ENCODE measurements at places on chromosomes 6 and 20.

DNA sequence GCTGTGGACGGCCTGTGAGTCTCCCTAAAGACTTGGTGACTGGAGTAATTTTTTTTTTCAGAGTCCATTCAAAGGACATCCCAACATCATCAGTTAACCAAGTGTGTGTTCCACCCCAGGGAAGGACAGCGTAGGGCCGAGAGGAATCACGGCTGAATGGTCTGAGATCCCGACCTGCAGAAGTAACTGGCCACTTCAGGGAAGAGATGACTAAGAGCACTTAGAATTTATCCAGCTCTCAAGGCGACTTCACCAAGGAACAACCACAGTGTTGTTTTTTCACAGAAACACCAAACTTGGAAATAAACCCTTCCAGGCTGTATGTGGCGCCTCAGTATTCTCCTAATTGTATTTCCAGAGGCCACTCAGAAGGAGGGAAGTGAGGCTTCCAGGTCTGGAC is 231.6 kb downstream of the FNDC1 start:
- DNase-seq, result no peak

- DNase-seq, result no peak
Observed at GRCh38 chr20:3798908-3799248, 2.8 kb downstream of the CDC25B start.

DNA sequence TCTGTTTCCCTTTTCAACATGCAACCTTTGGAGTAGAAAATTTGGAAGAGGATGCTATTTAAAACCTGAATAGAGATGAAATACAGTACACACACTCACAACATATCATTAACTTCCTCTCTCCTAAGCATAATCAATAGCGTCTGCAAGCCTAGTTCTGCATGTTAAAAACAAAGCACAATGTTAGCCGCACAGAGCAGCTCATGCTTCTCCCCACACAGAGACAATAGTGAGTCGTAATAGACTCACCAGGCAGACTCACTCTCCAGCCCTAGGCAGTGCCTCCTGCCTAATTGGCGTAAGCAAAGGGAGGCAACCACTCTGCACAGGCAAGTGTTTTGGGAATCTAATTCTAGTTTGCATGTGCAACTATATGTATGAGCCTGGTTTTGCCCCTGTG is 45.8 kb upstream of the ARID1B start:
- DNase-seq, result peak; percentile 63

- peak; percentile 34 for DNase-seq
Observed at GRCh38 chr6:4281341-4282293, 146.2 kb upstream of the ECI2 start.

DNA sequence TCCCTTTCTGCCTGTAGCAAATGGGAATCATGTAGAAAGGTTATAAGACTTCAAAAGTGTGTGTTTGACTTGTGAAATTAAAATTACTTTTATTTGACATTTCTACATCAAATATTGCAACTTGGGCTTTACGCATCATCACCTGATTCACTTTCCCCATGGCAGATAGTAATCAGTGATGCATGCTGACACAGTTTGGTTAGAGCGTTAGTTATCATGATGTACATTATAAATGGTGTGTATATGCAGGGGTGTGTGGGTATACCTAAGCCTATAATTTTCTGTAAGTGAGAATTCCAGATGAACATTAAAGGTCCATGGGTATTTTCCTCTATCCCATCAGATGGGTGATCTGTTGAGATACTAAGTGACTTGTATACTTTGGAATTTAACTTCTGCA is 141.5 kb downstream of the KLHL32 start:
- DNase-seq, result no peak

- no peak for DNase-seq
Observed at GRCh38 chr6:119542037-119542436, 192.5 kb upstream of the MAN1A1 start.

GRCh38 chr6:12403201-12403826 is 113.2 kb downstream of the EDN1 start:
- DNase-seq, result no peak

GRCh38 chr6:22237526-22237925 is 59.3 kb downstream of the PRL start:
- no peak for DNase-seq

DNA sequence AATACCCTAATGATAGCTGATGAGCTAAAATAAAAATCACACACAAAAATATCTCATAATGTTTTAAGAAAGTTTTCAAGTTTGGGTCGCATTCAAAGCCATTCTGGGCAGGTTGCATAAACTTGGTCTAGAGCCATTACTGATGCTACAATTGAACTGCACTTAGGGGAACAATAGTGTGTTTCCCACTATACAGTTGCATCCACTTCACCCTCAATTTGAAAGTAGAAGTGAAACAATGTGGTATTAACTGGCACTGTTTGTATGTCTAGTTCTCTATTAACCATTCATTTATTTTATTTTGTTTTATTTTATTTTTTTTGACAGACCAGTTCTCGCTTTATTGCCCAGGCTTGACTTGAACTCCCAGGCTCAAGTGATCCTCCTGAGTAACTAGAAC is 23.0 kb upstream of the STK38 start:
- DNase-seq, result no peak

- DNase-seq, result no peak
Observed at GRCh38 chr6:100808638-100809275, 72.4 kb downstream of the ASCC3 start.

- no peak for DNase-seq
Observed at GRCh38 chr6:63213325-63213724, 2.1 kb downstream of the FKBP1C start.

DNA sequence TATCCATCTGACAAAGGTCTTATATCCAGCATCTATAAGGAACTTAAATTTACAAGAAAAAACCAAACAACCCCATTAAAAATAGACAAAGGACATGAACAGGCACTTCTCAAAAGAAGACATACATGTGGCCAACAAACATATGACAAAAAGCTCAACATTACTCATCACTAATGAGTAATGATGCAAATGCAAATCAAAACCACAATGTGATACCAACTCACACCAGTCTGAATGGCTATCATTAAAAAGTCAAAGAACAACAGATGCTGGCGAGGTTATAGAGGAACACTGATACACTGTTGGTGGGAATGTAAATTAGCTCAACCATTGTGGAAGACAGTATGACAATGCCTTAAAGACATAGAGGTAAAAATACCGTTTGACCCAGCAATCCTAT is 13.9 kb downstream of the MACROD2 start:
- DNase-seq, result no peak

GRCh38 chr6:93581371-93581770 is 162.0 kb upstream of the EPHA7 start:
- DNase-seq, result no peak
